ENCODE measurements at places on chromosomes 7 and 10.

- no peak for DNase-seq
Observed at GRCh38 chr7:47652591-47652990, 70.7 kb upstream of the TNS3 start.

GRCh38 chr10:17880601-17881000 lies 71.1 kb upstream of the SLC39A12 start:
- DNase-seq: no peak

- no peak for DNase-seq
Observed at GRCh38 chr7:102834999-102835398, 77.8 kb upstream of the LRRC17 start.

- DNase-seq: no peak
Observed at GRCh38 chr10:131310551-131311401, 745 bp downstream of the TCERG1L start.

GRCh38 chr7:51152706-51153200 lies 163.9 kb downstream of the COBL start:
- DNase-seq: no peak

DNA sequence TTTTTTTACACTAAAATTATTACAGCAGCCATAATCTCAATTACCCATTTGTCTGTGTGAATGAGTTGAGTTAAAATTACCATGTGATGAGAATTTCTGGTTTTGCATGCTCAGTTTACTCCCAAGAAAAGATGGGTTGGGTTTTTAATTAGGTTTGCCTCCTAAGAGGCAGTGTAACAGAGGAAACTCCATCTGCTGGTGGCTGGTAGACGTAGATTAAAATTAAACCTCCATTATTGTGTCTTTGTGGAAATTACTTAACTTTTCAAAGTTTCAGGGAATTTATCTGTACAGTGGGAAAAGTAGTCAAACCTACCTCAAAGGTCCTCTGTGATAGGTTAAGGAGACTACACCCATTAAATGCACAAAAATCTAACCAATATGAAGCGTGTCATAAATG lies 954.2 kb downstream of the PCDH15 start:
- no peak for DNase-seq

DNA sequence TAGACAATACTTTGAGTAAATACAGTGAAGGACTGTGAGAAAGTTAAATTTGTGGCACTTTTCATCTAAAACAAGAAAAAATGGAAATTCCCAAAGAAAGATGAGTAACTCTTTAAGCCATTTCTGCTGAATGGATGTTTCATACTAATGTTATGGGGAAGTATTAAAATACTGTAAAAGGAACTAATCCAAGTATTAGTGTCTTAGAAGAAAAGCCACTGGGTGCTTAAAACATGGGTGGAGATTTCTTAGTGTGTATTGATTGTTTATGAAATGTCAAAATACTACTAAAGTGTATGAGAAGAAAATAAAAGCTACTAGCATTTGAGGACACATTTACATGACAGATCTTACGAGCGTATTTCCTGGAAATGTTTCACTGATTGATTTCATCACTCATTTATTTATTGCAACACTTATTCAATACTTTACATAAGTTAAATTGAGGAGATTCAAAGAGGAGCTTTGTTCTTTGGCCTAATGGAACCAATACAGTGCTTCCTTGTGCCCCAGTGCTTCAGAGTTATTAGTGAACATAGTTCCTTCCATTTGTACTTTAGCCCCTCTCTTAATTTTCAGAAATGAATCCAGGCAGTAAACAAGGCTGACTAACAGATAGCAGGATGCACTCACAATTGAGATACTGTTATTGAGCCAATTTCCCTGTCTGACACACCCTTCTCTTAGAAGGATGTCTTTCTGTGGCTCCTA lies 155.5 kb upstream of the AHR start:
- DNase-seq: no peak

DNA sequence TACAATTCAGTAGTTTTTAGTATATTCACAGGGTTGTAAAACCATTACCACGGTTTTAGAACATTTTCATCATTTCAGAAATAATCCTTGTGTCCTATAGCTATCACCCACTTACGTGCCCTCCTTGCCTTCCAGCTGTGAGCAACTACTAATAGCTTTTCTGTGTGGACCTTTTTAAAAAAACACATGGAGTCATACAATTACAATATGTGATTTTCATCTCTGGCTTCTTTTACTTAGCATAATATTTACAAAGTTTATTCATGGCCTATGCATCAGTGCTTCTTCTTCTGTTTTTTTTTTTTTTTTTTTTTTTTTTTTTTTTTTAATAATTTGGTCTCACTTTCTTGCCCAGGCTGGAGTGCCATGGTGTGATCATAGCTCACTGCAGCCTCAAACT lies 76.1 kb downstream of the CDK14 start:
- DNase-seq: no peak

- no peak for DNase-seq
Observed at GRCh38 chr10:5196702-5197113, at the start of gene AKR1C4. Gene AKR1C4, plus strand, starts transcription at chr10:5196837. Its CDS starts 31 bp downstream, at chr10:5196868.

DNA sequence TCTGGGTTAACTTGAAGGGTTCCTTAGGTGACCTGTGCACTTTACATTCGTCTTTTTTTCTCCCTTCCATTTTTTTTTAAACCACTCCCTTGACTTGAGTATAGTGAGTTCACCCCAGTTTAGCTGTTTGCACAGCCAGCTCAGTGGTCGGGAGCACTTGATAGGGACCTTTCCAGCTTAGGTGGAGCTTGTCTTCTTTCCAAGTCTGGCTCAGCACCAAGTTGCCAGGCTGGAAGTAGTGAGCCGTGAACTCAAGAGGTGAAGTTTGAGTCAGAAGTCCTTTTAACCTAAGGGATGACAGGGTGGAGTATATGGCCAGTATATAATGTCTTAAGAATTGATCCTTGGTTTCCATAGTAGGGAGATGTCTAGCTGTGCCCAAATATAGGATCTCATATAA lies 7.2 kb downstream of the DNAH11 start:
- DNase-seq: no peak

- no peak for DNase-seq
Observed at GRCh38 chr10:23341004-23341403, 3.6 kb downstream of the C10orf67 start.

- DNase-seq: no peak
Observed at GRCh38 chr7:38669965-38670520, 38.9 kb upstream of the AMPH start.

- no peak for DNase-seq
Observed at GRCh38 chr10:127278001-127278400, 81.6 kb upstream of the INSYN2A start.

- no peak for DNase-seq
Observed at GRCh38 chr10:104349623-104350126, 4.0 kb upstream of the CFAP58 start.

DNA sequence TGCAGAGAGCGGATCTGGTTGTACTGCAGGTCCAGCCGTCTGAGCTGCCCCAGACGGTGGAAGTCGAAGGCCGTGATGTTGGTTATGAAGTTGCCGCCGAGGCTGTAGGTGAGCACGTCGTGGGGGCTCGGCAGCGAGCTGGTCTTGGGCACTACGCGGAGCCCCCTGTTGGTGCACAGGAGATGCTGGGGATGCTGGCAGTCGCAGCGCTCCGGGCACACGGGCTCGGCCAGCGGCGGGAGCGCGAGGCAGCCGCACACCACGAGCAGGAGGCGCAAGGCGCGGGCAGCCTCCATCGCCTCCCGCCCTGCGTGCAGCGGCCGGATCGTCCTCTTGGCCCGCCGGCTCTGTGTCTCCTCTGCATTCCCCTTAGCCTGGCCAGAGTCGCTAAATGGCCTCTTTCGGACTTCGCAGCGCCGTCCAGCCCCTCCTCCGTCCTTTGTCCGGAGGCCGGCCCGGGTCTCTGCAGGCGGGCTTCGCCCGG lies 337 bp downstream of the TRIL start:
- DNase-seq: no peak

DNA sequence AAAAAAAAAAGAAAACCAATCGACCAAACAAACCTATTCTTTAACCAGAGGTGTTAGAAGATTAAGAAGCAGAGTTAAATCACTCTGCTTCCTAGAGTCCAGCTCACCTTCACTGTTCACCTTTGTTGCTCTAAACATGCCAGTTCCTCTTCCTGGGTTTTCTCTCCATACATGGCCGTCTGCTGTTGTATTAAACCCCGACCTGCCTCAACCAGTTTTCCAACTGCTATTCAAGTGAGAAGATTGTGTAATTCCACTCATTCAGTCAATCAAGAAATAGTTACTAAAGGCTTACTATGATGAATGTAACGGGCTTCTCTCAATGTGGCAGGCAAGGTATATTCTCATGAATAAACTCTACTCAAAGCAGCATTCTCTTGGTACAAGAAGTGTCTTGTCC lies 8.8 kb downstream of the AASS start:
- DNase-seq: no peak

GRCh38 chr10:80567292-80567691 lies 29.6 kb downstream of the SH2D4B start:
- no peak for DNase-seq

DNA sequence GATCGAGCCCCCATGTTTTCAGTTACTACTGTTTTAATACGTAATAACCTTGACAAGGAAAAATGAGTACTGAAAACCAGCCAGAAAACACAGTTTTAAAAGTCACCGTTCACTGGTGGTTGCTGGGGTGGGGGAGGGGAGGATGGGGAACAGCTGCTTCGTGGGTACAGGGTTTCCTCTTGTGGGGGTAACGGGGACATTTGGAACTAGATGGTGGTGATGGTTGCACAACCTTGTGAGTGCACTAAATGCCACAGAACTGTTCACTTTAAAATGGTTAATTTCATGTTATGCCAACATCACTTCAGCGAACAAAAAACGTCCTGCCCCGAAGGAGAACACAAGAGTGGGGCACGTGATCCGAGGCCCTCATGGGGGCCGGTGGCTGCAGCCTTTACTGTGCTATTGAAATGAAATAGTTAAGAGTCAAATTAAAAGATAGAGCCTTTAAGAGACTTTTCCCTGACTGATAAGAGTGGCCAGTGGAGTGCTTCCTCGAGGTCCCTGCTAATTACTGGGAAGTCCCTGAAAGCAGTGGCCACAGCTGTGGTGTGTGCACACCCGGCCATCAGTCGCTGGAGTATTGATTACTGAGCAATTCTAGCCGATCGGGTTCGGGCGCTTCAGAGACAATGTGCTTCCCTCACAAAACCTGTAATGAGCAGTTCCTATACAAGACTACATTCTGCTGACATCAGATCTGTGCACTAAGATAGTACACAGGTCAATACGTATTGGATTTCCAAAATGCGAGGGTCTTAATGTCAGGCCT lies 80.3 kb downstream of the EBF3 start:
- DNase-seq: no peak

GRCh38 chr10:6148908-6149307 lies 53.8 kb upstream of the PFKFB3 start:
- no peak for DNase-seq

DNA sequence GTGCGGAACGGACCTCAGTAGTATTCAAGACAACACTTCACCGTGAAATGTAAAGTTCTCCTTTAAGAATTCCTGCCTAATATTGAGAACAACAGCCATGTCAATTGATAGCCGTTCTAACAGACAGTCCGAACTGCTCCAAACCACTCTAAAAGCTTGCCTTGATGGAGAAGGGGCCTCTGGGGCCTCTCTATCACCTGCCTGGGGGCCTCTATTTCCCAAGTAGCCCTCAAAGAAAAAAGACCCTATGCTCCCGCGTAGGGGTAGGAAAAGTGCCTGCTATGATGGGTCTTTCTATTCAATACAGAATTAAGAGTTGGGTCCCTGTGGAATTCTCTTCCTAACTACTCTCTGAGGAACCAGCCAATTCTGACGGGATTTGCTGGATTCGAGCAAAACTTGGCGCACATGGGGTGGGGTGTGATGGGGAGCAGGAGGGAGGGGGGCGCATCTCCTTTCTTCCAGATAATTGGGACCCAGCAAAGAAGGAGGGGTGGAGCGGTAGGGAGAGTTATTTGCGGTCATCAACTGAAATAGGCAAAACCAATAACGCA lies 8.3 kb upstream of the DLX6 start:
- DNase-seq: no peak

- no peak for DNase-seq
Observed at GRCh38 chr7:130141161-130141883, 63.9 kb downstream of the TMEM209 start.

DNA sequence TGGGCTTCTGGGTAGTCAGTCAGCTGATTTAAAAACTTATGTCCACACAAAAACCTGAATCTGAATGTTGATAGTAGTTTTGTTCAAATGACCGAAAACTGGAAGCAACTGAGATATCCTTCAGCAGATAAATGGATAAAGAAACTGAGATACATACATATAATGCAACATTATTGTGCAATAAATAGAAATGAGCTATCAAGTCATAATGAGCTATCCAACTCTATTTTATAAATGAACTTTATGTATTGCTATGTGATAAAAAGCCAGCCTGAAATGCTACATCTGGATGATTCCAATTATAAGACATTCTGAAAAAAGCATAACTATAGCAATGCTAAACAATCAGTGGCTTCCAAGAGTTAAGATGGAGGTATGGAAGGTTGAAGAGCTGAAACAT lies 748.7 kb downstream of the TNS3 start:
- DNase-seq: no peak

DNA sequence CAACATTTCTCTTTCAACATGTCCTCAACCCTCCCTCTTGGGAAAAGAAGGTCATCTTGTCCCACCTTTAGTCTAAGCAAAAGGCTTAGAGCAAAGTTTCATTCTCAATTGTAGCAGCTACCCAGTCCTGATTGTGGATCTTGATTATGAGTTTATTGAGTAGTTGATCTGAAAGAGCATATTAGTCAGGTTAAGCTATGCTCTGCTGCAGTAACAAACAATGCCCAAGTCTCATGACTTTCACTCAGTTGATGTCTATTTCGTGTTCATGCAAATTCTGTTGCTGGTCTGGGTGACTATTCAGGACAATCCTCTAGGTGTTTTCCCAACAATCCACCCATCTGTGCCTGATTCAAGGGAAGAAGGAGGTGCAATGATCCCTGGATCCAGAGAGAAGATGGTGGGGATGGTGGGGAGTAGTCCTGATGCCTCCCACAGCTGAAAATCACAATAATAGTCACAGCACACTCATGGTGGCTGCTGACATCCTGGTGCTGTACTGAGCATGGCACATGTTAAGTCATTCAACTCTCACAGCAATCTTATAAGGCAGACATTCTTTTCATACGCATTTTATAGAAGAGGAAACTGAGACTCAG lies 54.7 kb downstream of the NPTX2 start:
- DNase-seq: no peak

DNA sequence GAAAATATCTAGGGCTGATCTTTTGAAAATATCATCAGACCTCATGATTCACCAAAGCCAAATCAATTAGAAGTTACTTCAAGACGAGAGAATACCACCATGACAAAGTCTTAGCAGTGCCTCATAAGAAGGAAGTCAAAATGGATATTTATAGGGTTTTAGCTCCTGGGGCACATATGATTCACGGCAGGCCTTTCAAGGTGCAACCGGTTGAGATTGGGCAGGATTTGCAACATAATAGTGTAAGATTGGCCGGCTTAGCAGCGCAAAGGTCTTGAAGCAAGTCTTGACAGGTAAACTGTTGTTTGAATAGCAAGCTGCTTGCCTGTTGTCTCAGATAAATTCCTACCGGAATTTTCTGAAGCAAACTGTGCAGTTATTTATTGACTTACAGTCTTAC lies 17.5 kb downstream of the ADRB1 start:
- DNase-seq: no peak

- DNase-seq: no peak
Observed at GRCh38 chr10:1712944-1713671, 24.2 kb downstream of the ADARB2 start.
